ENCODE measurements at places on chromosomes 12 and 14.
A peak's percentile ranks its signal among the peaks of the same experiment; 100 is the strongest.

DNA sequence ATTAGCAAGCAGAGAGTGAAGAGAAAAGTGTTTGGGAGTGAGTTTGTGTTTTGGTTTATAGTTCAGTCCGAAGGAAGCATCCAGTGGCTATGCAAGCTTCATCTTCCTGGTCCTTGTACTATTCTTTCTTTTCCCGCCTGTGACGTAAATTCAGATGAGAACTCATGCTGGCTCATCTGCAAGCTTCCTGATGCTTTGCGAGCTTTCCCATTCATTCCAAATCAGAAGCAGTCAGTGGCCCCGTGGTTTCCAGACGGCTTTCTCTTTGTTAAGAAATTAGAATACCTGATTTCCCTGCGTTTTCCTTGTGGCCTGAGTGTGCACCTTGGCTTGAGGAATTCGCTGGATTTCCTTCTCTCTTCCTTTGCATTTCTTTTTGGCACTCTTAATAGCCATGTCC lies 89.5 kb downstream of the TESC start:
- DNase-seq, result no peak

GRCh38 chr12:104578453-104578852 lies 121.7 kb downstream of the CHST11 start:
- no peak for DNase-seq

- DNase-seq, result no peak
Observed at GRCh38 chr12:110067531-110067930, 19.2 kb upstream of the C12orf76 start.

GRCh38 chr12:60308366-60308991 lies 712.6 kb downstream of the SLC16A7 start:
- DNase-seq, result no peak

DNA sequence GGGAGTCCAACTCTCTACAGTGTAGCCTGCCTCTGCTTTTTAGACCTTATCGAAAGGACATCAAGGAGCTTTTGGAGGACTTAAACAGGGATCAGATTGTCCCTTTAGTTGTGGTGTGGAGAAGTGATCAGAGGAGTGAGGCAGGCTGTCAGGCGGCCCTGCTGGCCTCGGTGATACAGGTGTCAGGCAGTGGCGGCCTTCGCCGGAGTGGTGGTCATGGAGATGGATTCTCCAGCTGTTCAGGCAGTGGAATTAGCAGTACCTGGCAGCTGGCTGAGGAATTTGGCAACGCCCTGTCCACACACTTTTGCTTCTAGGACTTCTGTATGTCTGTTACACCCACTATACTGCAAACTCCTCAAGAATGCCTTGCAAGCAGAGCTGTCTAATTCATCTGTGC lies 4.2 kb upstream of the CLMN start:
- no peak for DNase-seq

GRCh38 chr12:75709503-75709902 lies 198.1 kb upstream of the KRR1 start:
- DNase-seq, result no peak

GRCh38 chr14:102419716-102420115 lies 57.0 kb downstream of the TECPR2 start:
- DNase-seq, result no peak

GRCh38 chr12:32921397-32921796 lies 24.8 kb upstream of the PKP2 start:
- no peak for DNase-seq

DNA sequence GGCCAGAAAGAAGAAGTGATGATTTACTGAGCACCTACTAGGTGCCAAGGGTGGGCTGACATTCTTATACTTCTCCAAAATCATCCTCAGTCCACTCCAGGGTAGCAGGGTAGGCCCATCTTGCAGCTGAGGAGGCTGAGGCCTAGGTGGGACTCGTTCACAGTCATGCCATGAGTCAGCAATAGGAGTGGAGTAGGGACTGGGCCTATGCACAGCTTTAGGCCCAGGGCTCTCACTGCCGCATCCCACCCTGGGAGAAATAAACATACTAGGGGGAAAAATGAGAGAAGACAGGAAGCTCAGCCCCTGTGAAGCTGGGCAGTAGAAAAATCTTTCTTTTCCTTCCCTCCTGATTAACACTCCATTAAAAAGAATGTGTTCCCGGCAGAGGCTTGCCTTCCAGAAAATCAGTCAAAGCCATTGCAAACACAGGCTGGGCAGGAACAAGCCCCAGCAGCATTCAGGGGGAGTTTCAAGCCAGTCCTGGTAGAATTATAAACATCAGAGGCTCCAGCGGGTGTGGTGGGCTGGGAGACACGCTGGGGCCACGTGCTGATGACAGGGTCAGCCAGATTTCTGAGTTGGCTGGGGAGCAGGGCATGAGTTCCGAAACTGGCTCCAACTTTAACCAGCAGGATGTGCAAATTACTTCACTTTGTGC lies 1.8 kb downstream of the HSPB8 start:
- DNase-seq, result no peak

DNA sequence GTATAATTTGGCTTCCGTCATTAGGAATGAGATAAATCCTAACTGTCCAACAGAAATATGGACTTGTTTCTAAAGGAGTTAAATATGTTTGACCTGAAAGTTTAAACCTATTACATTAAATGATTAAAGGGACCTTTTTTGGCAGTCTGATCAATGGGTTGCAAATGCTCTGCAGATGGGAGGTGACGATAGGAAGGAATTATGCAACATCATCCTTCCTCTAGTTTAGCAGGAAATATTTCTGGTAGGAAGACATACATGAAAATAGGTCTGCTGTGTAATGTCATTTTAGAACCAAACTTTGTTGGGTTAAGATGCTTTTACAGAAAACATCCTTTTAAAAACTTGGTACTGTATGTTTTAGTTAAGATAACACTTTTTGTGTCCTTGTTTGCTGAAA lies 2.6 kb downstream of the LRRC10 start:
- DNase-seq, result no peak

GRCh38 chr14:68510201-68511128 lies 282.4 kb downstream of the ZFP36L1 start:
- no peak for DNase-seq

GRCh38 chr12:120583478-120584030 lies 2.4 kb upstream of the POP5 start:
- DNase-seq, result peak; percentile 15

DNA sequence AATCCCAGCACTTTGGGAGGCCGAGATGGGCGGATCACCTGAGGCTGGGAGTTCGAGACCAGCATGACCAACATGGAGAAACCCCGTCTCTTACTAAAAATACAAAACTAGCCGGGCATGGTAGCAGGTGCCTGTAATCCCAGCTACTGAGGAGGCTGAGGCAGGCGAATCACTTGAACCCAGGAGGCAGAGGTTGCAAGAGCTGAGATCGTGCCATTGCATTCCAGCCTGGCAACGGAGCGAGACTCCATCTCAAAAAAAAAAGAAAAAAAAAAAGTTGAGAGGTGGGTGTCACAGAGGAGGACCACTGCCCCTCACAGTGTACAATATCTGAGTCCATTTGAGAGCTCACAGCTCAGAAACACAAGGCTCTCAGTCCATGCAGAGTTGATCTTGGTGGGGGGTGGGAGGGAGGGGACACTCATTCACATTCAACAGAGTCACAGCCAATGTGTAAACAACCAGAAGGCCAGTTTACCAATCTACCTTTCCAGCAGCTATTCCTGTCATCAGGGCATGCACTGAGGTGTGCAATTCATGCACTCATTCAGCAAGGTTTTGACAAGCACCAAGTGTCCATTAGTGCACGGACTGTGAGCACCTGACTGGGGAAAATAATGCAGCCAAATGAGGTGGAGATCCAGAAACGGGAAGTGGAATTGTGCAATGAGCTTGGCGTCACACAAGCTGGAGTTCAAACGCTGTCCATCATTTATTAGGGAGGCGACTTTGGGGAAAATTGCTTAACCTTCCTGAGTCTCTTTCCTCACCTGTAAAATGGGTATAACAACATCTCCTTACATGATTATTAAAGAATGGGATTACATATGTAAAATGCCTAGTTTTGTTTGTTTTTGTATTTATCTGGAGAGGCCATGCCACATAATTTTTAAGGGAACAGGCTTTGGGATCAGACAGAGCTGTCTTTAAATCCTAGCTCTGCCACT lies 4.4 kb upstream of the EIF5 start:
- DNase-seq, result no peak

GRCh38 chr14:90140956-90141316 lies 79.1 kb downstream of the KCNK13 start:
- no peak for DNase-seq

DNA sequence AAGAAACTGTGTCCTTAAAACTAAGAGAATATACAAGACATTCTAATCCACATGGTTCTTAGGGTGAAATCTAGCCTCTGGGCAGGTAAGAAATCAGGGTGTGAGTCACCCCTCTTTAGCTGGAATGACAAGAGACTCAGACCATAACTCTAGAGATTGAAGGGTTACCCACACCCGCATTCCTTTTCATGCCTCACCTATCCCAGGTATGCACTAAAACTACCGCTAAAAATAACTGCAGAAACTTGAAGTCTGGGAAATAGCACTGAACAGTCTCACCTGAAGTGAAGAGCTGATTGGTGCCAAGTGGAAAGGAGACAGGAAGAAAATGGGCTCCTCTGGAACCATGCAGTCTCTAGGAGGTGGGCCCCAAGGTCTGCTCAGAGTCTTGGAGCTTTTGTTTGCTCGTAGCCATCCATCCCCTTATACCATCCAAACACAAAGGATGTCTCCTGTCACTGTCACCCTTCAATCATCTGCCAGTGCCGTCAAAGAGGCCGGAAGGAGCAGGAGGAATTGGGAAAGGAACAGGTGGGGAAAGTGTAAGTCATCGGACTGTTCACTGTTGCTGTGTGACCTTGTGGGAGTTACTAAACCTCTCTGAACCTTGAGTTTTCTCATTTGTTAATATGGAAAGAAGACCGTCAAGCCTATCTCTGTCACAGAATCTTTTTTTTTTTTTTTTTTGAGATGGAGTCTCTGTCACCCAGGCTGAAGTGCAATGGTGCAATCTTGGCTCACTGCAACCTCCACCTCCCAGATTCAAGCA lies 22.4 kb downstream of the DDX47 start:
- DNase-seq, result no peak

DNA sequence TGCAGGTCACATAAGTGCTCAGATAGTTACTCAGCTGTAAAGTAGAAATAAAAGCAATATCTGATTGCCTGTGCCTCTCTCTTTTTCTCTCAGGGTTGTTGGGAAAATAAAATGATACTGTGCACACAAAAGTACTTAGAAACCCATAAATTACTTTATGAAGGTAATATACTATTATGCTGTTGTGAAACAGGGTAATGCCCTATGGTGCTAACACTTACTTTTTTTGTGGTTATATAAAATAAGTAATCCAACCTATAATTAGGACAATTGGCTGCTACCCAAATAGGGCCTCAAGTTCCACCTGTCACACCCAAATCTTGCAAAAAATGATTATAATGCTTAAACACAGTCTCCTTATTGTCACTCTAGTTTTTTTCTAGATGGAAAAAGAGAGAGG lies 50.6 kb downstream of the DAAM1 start:
- DNase-seq, result no peak

DNA sequence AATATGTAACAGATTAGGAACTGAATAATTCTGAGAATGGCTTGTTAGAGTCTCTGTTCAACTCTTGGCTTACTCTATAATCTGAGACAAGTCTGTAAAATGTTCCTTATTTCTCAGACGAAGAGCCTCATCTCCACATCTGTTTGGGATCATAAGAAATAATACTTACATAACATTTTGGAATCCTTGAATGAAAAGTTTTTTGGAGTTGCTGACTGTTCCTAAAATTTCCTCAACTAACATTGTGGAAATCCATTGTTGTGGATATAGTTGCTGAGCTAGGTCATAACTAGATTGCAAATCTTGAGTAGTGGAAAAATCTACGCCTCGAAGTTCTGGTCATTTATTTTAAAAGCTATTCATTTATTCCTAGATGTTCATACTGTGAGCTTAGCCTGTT lies 402.9 kb downstream of the ZFP36L1 start:
- no peak for DNase-seq

- DNase-seq, result no peak
Observed at GRCh38 chr14:91311284-91311662, 66.8 kb upstream of the GPR68 start.

- no peak for DNase-seq
Observed at GRCh38 chr14:28762955-28763326, 3.6 kb upstream of the FOXG1 start.

- no peak for DNase-seq
Observed at GRCh38 chr12:95553197-95553943, 2.1 kb upstream of the USP44 start.

DNA sequence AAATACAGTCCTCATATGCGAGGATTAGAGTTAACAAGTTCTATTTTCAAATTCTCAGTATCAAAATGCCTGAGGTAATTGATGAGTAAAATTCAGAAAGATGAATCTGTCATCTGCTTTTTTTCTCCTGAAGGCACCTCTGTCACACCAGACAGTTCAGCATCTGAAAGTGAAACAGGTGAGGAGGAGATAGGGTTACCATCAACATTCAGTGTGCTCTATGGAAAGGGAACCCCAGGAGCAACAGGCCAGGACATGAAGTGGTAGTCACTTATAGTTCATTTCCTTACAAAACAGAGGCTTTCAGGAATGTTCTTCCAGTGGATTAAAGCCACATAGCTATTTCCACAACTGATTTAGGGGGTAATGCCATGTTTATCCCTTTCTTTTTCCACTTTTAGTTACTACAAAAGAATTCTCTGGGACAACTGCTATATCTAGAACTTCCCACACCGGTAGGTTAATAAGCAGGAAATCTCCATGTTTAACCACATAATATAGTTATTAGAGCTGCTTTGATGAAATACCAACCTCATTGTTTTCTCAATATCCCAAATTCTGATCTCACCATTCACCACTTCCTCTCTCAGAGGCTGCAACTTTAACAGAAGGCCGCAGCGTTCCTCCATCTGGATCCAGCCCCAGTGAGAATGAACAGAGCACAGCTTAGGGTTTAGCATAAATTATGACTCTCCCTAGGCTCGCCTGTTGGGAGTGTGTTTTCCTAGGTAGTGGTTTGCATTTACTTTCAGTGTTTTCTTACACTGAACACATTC lies 177.0 kb upstream of the CNTN1 start:
- no peak for DNase-seq

DNA sequence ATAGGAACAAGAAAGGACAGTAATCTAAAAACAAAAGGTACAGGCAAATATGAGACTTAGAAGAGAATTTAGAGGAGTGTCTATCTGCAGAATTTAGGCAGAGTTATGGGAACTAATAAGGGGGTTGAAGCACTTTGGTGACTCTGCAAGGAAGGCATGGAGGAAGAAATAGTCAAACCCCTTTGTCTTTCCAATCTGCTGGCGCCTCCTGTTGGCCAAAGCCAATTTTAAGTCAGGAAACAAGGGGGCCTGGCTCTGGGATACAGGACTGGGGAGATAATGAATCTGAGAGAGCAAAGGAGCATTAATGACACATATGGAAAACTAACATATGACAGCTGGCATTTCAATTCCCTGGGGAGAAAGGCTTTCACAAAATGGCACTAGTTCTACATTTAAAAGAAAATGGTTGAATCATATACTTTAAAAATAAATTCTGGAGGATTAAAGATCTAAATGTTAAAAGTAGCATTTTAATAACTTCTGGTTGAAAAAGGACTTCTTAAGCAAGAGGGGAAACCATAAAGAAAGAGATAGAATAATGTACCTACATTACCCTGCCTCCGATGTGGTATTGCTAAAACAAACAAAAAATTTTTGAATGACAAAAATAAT lies 48.5 kb upstream of the CSRP2 start:
- no peak for DNase-seq

GRCh38 chr12:56082967-56083366 lies 3.0 kb downstream of the ERBB3 start:
- DNase-seq, result no peak
